ENCODE measurements at places on chromosomes 6 and 20.

DNA sequence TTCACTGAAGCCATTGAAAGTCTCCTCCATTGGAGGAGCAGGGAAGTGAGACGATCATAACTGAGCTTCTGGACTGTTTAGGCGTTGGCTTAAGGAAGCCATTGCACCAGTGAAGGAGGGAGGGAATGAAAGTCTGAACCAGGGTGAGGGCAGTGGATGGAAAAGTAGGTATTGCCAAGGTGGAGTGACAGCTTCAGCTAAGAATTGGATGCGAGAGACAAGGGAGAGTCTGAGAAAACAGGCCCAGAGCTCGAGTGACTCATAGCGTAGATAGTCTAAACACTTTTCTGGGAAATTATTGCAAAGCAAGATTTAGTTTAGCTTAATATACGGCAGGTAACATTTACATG is 4.5 kb downstream of the DSP start:
- DNase-seq: peak; percentile 35

- no peak for DNase-seq
These were observed 1.9 kb downstream of the PHIP start for GRCh38 chr6:79076160-79076559.

DNA sequence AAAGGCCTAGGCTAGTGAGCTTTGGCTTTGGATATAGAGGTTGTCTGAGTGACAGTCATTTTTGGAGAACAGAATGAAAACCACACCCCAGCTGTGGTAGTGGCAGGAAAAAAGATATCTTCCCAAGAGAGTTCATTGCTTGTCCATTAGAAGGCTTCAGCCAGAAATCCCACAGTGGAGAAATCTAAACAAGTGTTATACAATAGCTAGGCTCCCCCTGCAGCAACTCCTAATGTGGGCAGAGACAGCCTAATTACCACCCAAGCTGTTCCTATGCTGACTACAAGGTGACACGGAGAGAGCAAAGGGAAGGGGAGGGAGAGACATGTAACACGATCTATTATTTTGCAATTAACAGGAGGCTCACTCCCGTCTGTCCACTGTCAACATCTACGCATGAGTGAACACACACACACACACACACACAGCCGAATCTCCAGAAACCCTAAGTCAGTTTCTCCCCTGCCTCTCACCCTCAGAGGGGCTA is 147.5 kb upstream of the TCF21 start:
- peak; percentile 23 for DNase-seq

- DNase-seq: peak; percentile 71
These were observed 20.5 kb upstream of the CDKN1A start for GRCh38 chr6:36657942-36658544.

DNA sequence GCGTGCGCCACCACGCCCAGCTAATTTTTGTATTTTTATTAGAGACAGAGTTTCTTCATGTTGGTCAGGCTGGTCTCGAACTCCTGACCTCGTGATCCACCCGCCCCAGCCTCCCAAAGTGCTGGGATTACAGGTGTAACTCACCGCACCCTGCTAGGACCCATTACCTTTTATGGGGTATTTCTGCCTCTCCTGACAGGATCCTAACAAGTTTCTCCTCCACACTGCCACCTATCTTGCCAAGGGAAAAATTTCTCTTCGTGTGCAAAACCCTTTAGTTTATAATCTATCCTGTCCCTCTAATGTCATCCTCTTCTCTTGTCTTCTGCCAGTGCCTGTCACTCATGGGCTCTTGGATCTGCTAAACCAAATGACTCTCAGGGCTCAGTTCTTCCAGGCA is 1.9 kb downstream of the STMND1 start:
- no peak for DNase-seq

GRCh38 chr6:149483334-149483725 is 1.5 kb downstream of the ZC3H12D start:
- DNase-seq: no peak

GRCh38 chr20:48431653-48432493 is 395.9 kb downstream of the PREX1 start:
- DNase-seq: peak; percentile 11

- peak; percentile 54 for DNase-seq
These were observed 47.9 kb upstream of the CCDC167 start for GRCh38 chr6:37547564-37548061.

DNA sequence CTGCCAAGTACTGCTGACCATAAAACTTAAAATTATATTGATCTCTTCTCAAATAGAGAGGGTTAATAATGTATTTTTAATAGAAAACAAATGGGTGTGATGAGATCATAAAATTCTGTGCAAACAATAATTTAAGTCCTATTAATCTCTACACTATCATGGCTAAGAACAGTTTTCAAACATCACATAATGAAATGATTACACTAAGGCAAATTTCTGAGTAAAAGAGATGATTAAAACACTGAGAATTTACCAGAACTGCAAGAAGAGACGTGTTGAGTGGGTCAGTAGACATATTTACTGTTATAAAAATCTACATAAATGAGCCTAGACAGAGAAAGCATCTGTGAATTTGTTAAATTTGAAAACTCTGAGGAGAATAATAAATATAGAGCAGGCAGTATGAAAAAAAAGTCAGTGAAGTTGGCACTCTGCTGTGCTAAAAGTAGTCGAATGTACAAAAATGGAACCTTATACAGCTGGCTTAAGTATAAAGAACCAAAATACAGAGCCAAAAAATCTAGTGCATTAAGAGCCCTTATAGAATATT is 302.6 kb upstream of the MANEA start:
- no peak for DNase-seq

GRCh38 chr6:71049198-71049770 is 92.4 kb upstream of the B3GAT2 start:
- no peak for DNase-seq

DNA sequence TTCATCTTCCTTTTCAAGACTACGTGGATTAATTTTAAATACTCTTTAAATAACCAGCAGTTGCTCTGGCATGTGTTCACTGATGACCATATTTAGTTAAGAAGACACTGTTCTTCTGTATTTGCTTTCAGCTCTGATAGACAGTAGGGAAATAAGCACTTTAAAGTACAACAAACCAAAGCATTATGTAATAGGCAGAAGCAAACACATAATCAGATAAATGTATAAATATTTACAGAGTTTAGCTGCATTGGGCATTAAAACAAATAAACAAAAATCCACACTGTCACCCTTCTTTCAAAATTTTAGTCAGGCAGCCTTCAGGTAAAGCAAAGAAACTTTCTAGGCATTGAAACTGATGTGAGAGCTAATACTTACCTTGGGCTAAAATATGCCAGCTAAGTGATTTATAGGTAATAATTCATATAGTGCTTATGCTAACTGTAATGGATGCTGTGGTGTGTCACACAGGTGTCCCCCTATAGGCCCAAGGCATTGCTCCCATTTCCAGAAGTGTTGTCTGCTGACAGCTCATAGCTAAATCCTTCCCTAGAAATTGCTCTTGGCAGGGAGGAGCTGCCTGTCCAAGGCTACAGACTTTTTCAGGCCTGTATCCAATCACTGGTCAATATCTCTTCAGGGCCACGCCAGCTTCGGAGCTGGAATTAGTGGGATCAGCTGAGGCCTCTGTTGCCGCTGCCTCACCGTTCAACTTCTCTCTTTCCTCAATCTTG is 111.5 kb upstream of the CITED2 start:
- no peak for DNase-seq

DNA sequence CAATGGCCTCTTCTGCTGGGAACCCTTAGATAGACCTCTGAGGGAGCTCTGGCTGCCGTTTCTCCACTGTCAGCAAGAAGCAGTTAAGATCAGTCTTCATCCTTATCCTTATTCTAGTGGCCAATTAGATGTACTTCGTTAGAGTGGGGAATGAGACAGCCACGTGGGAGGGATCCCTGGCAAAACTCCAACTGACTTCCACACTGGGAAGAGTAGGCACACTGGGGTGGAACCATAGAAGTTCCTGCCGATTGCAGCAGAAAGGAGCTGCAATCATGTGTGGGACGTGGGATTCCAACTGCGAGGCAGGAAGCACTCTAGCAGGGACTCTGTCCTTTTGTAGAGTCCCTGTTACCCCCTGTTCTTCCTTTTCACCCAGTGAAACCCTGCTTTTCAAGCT is 226.3 kb upstream of the RGS17 start:
- DNase-seq: no peak

DNA sequence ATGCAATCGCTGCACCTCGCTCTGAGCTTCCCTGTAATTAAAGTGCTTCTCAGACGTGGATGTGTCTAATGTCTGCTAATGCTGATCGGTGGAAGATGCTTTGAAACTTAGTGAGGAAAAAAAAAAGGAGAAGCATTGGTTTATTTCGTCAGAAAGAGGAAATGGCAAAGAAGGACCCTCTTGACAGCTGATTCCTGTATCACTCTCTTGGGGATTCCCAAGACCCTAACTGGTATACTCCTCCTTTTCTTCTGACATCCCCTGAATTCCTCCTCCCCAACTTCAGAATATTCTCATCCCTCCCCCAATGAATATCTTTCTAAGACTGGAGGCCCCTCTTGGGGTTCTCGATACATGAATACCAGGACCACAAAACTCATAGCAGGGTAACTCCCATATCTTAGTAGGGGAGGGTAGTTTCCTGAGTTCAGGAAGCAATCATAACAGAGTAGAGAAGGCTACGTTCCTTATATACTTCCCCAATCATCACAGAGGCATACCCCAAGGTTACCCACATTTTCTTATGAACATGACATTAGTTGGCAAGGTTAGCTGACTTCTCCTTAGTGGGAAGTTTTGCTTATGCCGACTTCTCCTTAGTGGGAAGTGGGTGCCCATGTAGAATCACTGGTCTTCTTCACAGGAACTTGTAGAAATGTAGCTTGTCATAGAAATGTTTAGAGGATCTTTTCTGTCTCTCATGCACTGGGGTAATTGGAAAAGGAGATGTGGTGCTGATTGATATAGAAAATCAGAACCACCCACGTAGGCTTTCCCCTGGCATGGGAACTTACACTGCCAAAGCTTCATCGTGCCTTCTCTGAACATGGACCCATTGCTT is 63.8 kb upstream of the ATXN1 start:
- DNase-seq: no peak

DNA sequence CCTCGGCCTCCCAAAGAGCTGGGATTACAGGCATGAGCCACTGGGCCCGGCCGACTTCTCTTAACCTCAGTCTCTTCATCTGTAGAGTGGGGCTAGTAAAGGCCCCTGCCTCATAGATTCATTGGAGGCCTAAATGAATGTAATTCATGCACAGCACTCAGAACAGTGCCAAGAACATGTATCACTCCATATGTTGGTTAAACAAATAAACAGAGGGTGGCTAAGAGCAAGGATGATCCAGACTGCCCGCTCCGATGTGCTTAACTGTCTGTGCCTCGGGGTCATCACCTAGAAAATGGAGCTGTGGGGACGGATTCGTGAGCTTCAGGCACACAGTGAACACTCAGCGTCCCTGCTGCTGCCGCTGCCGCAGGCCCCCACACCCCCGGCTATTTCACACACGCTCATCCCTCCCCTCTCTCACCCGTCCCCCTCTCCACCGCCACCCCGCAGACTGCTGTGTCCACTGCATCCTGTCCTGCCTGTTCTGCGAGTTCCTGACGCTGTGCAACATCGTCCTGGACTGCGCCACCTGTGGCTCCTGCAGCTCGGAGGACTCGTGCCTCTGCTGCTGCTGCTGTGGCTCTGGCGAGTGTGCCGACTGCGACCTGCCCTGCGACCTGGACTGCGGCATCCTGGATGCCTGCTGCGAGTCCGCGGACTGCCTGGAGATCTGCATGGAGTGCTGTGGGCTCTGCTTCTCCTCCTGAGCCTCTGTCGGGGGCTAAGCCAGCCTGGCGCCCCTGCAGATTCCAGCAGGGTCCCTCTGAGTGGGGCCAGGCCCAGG is 14.8 kb downstream of the MDFI start:
- DNase-seq: peak; percentile 50

DNA sequence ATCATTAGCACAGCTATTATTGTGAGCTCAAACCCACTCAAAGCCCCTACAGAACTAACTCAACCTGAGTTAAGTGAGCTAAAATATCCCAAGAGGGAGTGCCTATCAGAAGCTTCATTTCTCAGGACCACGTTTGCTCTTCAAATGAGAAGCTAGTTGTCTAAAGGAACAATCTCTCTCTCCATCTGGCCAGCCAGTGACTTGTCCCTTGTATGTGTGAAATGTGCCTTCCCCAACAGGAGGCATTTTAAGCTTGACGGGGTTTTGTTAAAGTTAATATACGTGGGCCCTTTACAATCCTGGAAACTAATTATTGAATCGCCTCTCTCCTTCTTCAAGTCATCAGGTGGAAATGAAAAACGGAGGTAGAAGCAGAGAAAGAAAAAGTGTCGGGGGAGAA is 62.0 kb downstream of the TRERF1 start:
- DNase-seq: no peak

DNA sequence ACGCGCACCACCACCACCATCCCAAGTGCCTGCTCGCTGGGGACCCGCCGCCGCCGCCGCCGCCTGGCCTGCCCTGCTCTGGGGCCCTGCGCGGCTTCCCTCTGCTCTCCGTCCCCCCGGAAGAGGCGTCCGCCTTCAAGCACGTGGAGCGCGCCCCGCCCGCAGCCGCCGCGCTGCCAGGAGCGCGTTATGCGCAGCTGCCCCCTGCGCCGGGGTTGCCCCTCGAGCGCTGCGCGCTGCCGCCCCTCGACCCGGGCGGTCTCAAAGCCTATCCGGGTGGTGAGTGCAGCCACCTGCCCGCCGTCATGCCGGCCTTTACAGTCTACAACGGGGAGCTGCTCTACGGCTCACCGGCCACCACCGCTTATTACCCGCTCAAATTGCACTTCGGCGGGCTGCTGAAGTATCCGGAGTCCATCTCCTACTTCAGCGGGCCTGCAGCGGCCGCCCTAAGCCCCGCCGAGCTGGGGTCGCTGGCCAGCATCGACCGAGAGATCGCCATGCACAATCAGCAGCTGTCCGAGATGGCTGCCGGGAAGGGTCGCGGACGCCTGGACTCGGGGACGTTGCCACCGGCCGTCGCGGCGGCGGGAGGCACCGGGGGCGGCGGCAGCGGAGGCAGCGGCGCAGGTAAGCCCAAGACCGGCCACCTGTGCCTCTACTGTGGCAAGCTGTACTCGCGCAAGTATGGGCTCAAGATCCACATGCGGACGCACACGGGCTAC is 7.2 kb downstream of the PRDM13 start:
- DNase-seq: no peak

GRCh38 chr20:33810259-33810658 is 889 bp upstream of the CHMP4B start:
- DNase-seq: no peak

DNA sequence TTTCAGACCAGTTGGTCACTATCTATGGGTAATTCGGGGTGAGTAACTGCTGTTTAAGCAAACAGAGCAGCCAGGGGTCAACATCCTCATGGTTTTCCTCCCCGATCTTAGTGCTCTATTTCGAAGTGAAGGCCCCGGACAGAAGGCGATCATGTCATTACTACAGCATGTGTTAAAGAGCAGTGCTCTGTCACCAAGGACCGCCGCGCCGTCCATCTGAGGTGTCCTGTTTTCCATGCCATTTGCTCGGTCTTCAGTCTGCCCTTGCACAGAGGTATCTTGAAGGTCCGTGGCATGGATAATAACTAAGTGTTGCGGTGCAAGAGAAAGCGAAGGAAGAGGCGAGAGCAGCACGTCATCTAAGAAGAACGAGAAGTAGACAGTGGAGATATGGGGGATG is 25.1 kb downstream of the PPP1R3G start:
- no peak for DNase-seq

GRCh38 chr20:4272225-4272624 is 256.9 kb upstream of the RNF24 start:
- DNase-seq: no peak

GRCh38 chr6:153568628-153569027 is 437.5 kb upstream of the RGS17 start:
- peak; percentile 73 for DNase-seq
